GM12892 (cell line): ENCODE measurements at places on chromosomes 3 and 15.

DNA sequence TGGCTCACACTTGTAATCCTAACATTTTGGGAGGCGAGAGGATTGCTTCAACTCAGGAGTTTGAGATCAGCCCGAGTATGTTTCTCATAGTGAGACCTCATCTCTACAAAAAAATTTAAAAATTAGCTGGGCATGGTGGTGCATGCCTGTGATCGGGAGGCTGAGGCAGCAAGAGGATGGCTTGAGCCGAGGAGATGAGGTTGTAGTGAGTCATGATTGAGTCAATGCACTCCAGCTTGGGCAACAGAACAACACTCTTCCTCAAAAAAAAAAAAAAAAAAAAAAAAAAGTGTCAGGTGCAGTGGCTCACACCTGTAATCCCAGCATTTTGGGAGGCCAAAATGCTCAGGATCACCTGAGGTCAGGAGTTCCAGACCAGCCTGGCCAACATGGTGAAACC is 2.4 kb downstream of the RPL39L start:
- no peak for DNase-seq

DNA sequence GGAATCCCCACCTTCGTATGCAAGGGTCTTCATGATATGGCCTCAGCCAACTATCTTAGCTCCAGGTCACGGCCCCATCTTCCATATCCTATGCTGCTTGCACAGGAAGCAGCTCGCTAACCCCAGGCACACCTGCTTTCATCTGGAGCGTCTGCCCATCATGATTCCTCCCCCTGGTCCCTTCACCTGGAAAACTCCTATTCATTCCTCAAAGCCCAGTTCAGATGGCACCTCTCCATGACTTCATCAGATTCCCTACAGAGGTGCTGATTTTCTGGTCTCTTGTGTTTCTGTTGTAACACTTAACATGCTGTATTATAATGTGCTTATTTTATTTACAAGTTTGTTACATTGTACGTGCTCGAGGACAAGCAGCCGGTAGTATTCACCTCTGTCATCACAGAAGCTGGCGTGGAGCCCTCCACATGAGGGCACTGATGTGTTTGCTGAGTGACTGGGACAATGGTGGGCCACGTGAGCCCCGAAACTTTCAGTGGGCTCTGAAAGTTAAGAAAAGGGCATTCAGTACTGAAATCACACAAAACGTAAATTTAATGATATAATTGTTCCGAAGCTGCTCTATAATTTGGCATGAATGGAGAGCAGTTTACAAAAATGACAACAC is 16.2 kb downstream of the MUC20 start:
- DNase-seq = no peak

DNA sequence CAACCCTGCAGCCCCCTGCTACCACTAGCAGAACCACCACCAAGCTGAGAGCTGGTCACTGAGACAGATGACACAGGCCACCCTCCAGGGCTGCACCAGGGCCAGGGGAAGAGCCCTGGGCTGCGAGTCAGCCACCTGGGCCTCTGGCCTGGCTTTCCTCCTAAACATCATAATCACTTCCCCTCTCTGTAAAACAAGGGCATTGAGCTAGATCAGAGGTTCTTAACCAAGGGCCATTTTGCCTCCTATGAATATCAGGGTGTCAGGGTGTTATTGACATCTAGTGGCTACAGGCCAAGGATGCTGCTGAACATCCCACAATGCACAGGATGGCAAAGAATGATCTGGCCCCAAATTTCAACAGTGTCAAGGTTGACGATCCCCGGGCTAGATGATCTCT is 25.2 kb downstream of the TLE3 start:
- DNase-seq = no peak

GRCh38 chr3:141122455-141123030 is 71.4 kb downstream of the SPSB4 start:
- DNase-seq = no peak

DNA sequence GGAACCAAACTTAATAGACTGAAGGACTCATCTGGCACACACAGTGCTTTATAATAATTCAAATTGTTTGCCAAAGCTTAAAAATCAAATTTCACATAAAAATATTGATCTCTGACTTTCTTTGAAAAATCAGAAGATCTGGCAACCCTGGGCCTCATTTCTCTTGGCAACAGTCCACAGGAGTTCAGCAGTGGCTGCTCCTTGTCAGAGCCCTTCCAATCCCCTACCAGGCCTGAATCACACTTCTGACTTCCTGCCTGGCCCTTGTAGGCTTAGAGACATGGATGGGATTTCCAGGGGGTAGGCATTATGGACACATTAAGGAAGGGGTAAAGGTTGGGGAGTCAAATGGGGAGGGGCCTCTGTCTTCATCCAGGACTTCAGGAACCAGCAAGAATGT is 55.5 kb downstream of the PLS1 start:
- DNase-seq = no peak

DNA sequence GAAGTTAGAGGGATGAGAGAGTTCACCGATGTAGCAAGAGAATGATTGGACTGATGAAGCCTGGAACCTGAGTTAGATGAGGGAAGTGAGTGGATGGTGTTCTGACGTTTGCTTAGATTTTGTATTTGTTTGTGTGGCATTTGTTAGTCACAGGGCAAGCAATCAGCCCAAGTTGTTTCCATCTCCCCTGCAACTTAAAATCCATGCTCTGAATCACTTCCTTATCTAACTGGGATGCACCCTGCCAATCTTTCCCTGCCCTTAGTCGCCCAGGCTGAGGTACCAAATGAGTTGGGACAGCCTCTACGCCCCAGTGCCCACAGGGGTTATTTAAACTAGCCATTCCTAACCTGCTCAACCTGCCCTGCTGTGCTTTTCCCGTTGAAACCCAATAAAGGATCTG is 12.6 kb downstream of the PAQR5 start:
- no peak for DNase-seq

- no peak for DNase-seq
Measured at GRCh38 chr15:76802411-76802810, 102.7 kb downstream of the SCAPER start.

GRCh38 chr3:3015185-3016089 is 94.7 kb downstream of the IL5RA start:
- no peak for DNase-seq

DNA sequence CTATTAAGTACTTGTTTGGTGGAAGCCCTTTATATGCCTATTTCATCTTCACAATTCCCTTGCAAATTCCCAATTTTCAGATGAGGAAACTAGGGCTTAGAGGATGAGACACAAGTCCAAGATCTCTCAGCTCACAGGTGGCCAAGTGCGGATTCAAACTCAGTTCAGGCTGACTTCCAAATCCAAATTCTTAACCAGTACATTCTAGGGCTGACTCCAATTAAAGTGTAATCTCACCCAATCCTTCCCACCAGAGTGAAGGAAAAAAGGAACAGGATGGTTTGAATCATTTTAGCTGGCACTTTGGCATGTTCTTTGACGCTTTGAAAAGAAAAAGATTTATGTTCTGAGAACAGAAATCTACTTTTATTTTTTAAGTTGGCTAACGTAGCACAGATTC is 12.7 kb downstream of the ARHGEF3 start:
- no peak for DNase-seq
